ENCODE measurements at places on chromosomes 16 and 17. TPM values are rescaled to one million over a fixed set of nuclear protein-coding genes. Genes with fewer than 3 reads are reported as not detected.

The DNAAF1 gene
- not detected for total RNA-seq

DNA sequence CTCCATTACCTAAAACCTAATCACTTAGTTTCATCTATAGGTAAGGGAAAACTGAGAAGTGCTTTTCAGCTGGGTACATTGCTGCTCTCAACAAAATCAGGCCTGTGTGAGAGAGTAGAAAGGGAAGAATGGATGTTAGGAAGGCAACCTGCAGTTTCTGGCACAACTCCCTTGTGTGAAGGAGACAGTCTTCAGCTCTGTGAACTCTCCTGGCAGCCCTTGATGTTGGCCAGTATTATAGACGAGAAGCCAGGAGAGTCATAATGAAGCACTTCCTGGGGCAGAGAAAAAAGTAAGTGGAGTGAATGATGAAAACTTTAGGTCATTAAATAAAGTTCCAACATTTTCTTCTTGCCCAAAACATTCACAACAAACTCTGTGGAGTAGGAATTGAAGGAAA lies 260.1 kb downstream of the IRX3 start:
- no peak for DNase-seq
- no peaks in the 10 kb centered on the region for H3K4me1 ChIP-seq

DNA sequence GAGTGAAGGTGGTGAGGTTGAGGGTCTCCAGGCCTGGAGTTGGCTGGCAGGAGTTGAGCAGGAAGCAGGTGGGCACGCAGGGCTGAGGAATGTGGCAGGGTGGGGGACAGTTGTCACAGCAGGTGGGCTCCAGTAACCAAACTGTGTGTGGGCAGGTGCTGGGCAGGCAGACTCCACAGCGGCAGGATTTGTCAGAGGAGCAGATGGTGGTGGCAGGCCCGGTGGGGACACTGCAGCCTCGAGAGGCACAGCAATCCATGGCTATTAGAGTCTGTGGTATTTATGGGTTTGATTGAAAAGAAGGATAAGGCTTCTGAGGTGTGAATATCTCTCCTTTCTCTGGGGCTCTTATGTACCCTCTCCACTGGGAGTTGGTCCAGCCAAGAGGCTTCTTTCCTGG lies at the start of gene KRTAP3-3:
KRTAP3-3 (minus strand) TSS at position 326 of the 400 bp plus-strand sequence; CDS start at position 259, 67 bp downstream.
- no peak within 1 kb of the TSS for H3K27ac ChIP-seq
- no peaks in the 10 kb centered on the region for H3K36me3 ChIP-seq
- no peak within 1 kb of the TSS for H3K4me3 ChIP-seq
- DNase-seq: no peak

- peak overlapping the region; percentile 57 for H3K27ac ChIP-seq
- peak overlapping the region; percentile 88 for H3K4me3 ChIP-seq
- H3K36me3 ChIP-seq: no peaks in the 10 kb centered on the region
- no peaks in the 10 kb centered on the region for H3K27me3 ChIP-seq
- peaks cover 30% of the 10 kb centered on the region for H3K4me1 ChIP-seq
- no peak for DNase-seq
Observed at GRCh38 chr17:45136846-45137560, 1.5 kb downstream of the ACBD4 start.

DNA sequence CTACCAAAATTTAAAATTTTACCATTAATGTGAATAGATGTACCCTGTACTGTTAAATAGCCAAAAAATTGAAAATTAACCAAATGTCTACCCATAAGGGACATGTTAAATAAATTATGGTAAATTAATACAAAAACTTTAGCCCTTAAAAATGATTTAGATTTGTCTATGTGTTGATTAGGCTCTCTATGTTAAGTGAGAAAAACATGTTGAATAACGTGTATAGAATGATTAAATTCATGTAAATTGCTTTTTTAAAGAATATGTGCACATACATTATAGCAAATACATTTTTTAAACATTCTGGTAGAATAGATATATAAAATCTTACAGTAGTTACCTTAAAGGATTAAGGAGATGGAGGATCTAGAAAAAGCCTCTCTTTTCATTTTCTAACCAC lies 59.5 kb downstream of the BRIP1 start:
- no peak overlapping the region for H3K4me3 ChIP-seq
- peaks cover 2% of the 10 kb centered on the region for H3K4me1 ChIP-seq
- DNase-seq: no peak
- H3K27ac ChIP-seq: no peak overlapping the region
- no peaks in the 10 kb centered on the region for H3K27me3 ChIP-seq

- no peaks in the 10 kb centered on the region for H3K27me3 ChIP-seq
- H3K36me3 ChIP-seq: peaks cover 39% of the 10 kb centered on the region
- no peak overlapping the region for H3K27ac ChIP-seq
- H3K4me1 ChIP-seq: peaks cover 55% of the 10 kb centered on the region
- DNase-seq: peak; percentile 79
Observed at GRCh38 chr17:81291662-81292061, 3.4 kb downstream of the SLC38A10 start.

GRCh38 chr17:43979011-43979410 lies 25.3 kb upstream of the PYY start:
- no peak overlapping the region for H3K4me3 ChIP-seq
- no peak for DNase-seq
- H3K36me3 ChIP-seq: no peaks in the 10 kb centered on the region
- H3K27me3 ChIP-seq: peaks cover 38% of the 10 kb centered on the region
- peaks cover 6% of the 10 kb centered on the region for H3K4me1 ChIP-seq

DNA sequence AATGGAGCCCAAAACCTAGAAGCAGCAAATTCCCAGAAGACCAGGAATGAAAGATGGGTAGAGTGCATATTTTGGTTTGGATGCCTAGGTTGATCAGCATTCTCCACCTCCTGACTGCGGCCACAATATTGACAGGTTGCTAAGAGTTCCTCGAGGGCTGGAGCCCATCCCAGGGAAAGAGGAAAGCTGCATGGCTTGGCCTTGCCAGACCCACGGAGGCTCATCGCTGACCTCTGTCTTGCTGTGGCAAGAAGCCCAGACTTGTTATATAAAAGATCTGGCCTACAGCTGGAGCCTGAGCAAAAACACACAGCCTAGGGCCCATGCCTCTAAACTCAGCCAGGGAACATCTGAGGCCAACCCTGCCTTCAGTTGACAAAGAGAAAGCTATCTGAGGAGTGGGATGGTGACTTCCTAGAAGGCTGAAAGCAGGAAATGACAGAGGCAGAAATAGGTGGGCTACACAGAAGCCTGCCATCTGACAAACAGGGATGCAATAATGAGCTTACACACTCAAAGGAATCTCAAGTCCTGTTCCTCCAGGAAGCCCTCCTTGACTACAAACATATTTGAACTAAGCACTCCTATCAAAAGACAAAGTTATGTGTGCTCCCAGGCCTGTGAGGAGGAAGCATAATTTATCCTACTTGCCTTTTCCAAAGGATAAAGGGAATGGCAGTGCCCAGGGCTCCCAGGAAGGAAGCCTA lies 22.5 kb upstream of the SLC35B1 start:
- no peak overlapping the region for H3K4me3 ChIP-seq
- no peak overlapping the region for H3K27ac ChIP-seq
- no peak for DNase-seq
- no peaks in the 10 kb centered on the region for H3K27me3 ChIP-seq
- peaks cover 59% of the 10 kb centered on the region for H3K36me3 ChIP-seq

- DNase-seq: no peak
- no peaks in the 10 kb centered on the region for H3K4me1 ChIP-seq
- no peak overlapping the region for H3K27ac ChIP-seq
- H3K27me3 ChIP-seq: no peaks in the 10 kb centered on the region
Observed at GRCh38 chr16:19595043-19595767, 39.7 kb downstream of the VPS35L start.

All from activated CD8-positive, alpha-beta T cell treated with anti-CD3 and anti-CD28 coated beads, Interleukin-2, amount 10 ng/mL, durations not matched to agents 7 days and 5 days (primary cell).